ENCODE measurements at places on chromosomes 3 and 15. TPM values are rescaled to one million over a fixed set of nuclear protein-coding genes. Genes with fewer than 3 reads are reported as not detected.

Gene CPLX3
- total RNA-seq, result not detected

Gene PLA1A
- total RNA-seq, result 0.40 TPM

Gene TRAT1
- not detected for total RNA-seq

Gene ECE2
- not detected for total RNA-seq

Gene FBLN2
- total RNA-seq, result 2.1 TPM

Gene RCCD1
- 39.2 TPM for total RNA-seq

Gene KNG1
- not detected for total RNA-seq

Gene ISL2
- 3.5 TPM for total RNA-seq

Data from A549 treated with Mapracorat at 1 μM for 4 hours (cell line).